ENCODE measurements at places on chromosomes 6 and 20.

GRCh38 chr20:41573955-41574354 is 44.2 kb downstream of the CHD6 start:
- no peak for DNase-seq

DNA sequence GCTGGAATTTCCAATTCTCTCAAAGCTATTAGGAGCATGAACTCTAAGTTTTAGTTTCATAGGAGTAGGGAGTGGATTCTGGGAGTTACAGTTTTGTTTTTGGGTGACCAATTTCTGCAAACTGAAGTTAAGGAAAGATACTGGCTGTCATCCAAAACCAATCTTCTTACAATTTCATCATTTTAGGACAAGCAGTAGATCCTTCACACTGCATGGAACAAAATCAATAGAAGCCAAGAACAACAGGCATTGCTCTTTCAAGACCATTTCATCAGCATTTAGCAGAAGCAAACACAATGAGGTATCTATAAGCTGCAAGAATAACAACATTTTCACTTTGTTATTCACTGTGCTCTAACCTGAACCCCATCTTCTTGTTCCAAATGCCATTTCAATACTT is 173.0 kb downstream of the GMDS start:
- DNase-seq = no peak

DNA sequence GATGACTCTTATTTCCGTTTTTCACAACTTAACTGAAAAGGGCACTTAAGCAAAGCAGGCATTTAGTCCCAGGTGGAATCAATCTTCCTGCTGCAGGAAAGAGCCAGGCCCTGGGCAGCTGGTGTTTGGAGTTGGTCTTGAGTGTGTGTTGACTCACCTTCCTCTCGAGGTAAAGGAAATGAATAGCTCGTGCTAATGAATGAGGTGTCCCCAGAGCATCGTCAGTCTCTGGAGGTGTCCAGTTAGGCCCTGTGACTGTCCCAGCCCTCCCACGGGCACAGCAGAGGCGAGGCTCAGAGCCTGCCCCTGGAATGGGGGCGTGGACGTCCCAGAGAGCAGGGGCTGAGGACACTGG is 277.7 kb downstream of the NRN1 start:
- no peak for DNase-seq

GRCh38 chr20:20363434-20363798 is 4.5 kb upstream of the INSM1 start:
- DNase-seq = no peak

GRCh38 chr6:47599512-47599911 is 98.9 kb upstream of the ADGRF4 start:
- no peak for DNase-seq

- DNase-seq = no peak
Observed at GRCh38 chr20:63422653-63423052, 49.8 kb downstream of the KCNQ2 start.

DNA sequence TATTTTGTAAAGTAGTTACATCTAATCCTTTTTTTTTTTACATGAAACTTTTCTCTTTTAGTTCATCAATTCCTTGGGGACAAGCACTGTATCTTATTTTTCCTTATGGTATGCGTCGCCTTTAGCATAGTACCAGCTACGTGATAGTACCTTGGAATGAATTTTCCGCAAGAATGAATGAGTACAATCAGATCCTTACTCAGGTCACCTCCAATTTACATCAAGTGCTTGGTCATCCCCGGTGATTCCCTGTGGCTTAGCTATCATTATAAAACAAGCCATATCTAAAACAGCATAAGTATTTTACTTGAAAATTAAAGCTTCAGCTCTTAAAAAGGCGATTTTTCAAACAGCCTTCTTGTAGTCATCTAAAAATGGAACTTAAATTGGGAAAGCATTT is 680.4 kb upstream of the MAP3K7 start:
- DNase-seq = no peak
